GM20000 (cell line): ENCODE measurements at places on chromosomes 11 and 22.

DNA sequence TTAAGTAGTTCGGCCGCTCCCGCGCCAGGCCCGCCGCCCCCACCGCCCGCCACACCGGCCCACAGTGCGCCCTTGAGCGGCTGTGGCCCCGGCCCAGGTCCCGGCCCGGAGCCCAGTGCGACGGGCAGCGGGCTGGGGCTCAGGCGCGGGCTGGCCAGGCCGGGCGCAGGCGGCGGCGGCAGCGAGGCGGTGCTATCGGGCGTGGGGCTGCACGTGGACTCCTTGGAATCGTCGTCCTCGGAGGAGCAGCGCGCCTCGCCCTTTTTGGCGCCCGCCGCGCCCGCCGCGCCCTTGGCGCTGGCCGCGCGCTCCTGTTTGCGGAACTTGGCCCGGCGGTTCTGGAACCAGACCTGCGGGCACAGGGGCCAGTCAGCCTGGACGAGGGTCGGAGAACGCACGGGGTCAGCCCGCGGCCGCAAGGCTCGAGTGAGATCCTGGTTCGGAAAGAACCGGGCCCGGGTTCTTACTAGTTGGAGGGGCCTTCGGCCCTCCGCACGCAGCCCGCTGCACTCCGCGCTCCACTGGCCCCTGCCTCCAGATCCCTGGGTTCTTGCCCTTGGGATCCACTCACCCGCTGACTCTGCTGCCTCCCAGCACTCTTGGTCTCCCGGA lies 4.0 kb downstream of the PHOX2A start:
- DNase-seq = no peak

- DNase-seq = peak; percentile 57
Measured at GRCh38 chr22:43262990-43263644, 76.2 kb upstream of the TTLL12 start.

- DNase-seq = peak; percentile 69
Measured at GRCh38 chr22:30969532-30970355, 679 bp downstream of the TUG1 start.

DNA sequence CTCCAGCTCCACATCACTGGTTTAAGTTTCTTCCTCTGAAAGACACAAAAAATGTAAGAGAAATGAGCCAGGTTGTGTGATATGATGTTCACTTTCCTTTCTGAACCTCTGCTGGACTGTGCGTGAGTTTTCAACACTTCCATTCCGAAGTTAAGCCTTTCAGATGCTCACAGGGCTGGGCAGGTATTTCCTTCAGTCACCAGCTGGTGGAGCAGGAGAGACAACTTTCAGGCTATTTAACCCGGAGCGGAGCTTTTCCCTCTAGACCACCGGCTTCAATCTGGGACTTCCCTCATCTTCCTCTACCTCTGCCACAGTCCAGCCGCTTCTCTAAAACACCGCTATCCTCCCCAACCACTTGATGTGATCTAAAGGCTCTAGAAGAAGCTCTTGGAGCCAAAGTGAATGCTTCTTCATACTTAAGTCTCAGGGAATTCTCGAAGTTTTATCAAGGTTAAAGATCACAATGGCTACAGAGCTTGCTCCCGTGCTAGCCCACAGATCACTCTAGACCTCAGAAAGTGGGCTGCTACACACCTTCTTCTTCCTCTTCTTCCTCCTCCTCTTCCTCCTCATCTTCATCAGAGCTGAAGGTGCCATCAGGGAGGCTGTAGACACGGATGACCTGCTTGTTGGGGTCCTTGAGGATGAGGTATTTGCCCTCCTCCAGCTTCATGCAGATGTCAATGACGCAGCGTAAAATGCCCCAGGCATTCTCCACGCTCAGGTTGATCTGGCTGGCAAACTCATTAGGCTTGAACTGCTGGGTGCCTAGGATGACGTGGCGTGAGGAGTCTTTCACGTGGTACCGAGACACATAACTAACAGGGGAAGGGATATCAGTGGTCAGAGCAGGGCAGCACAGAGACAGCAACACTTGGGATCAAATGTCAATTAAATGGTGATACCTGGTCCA lies 4.4 kb upstream of the FOXRED2 start:
- DNase-seq = no peak

GRCh38 chr11:65655570-65656332 lies 7.0 kb downstream of the RELA start:
- DNase-seq = peak; percentile 4

DNA sequence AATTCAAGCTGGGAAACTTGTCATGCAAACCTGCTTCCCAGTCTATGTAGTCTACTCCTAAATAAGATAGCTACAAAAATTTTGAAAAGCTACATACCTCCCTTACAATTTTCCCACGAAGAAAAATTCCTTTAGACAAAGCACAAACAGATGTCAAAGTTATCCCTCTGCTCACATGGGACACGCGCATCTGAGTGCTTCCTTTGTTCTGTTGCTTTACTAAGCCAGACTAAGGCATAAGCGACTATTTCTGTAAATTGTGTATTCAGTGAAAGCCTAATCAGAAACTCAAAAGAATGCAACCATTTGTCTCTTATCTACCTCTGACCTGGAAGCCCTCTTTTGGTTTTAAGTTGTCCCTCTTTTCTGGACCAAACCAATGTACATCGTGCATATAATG lies 583.7 kb upstream of the B3GAT1 start:
- no peak for DNase-seq

DNA sequence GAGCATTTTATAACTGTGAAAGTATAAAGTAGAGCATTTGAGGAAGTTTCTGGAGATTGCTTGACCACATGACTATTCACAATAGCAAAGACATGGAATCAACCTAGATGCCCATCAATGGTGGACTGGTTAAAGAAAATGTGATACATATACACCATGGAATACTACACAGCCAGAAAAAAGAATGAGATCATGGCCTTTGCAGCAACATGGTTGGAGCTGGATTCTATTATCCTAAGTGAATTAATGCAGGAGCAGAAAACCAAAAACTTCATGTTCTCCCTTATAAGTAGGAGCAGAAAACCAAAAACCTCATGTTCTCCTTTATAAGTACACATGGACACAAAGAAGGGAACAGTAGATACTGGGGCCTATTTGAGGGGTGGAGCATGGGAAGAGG lies 30.3 kb downstream of the UVRAG start:
- no peak for DNase-seq

DNA sequence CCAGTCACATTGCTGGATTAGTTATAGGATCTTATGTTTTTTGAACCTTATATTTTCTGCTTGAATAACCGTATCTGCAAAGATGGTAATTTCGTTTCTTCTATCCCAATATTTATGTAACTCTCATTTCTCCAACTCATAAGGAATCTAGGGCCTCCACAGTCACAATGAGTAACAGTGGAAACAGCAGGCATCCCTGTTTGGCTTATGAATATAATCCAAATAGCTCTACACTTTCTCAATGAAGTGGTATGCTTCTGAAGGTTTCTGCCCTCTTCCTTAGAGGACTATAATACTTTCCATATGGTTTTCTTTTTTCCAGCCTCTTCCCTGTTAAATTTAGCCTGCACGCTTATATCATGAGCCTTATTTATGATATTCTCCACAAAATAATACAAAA lies 16.5 kb downstream of the ATP6V1E1 start:
- DNase-seq = no peak

DNA sequence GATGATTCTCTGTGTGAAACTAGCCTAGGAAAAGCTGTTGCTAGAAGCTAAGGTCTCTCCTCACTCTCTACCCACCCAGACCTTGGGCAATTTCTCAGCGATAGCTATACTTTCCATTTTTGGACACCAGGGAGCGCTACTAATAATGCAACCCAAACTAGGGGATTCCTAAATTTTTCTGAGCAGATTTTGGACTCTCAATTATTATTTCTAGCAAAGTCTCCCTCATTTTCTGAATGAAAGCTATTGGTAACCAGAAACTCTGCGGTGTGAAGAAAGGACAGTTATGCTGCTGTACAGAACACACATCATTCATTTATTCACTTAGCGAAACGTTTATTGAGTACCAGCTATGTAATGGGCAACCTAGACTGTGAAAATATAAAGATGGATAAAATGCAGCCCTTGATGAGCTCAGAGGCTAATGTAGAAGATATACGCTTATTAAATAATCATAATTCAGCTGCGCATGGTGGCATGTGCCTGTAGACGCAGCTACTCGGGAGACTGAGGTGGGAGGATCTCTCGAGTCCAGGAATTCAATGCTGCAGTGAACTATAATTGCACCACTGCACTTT lies 6.1 kb upstream of the STIM1 start:
- DNase-seq = no peak

DNA sequence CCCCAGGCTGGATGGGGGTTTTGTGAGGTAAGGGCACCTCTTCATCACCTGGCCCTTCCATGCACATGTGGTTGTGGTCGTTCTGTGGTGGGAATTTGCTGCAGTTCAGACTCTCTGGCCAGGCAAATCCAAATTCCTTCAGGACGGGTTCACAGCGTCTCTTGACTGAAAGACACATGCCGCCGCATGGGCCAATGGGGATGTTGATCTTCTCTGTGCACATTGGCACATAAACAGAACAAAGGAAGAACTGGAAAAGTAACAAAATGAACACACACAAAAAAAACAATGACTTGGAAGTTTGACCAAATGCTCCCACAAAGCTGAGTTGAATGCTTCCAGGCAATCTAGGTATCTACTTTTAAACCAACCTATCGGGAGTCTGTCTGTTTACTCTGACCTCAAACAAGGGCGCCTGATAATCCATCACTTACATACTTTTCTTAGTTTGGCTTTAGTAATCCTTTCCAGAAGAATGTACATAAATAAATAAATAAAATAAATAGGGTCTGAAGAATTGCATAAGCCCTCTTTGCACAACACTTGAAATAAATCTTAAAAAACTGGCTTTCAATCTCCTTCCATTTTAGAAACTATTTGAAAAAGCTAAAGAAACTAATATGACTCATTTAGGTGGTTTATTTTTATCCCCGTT lies 2.8 kb downstream of the FZD4 start:
- DNase-seq = no peak

GRCh38 chr11:6574816-6575715 lies 28.4 kb downstream of the RRP8 start:
- DNase-seq = no peak

GRCh38 chr22:30317778-30318177 lies 9.0 kb downstream of the TBC1D10A start:
- no peak for DNase-seq

DNA sequence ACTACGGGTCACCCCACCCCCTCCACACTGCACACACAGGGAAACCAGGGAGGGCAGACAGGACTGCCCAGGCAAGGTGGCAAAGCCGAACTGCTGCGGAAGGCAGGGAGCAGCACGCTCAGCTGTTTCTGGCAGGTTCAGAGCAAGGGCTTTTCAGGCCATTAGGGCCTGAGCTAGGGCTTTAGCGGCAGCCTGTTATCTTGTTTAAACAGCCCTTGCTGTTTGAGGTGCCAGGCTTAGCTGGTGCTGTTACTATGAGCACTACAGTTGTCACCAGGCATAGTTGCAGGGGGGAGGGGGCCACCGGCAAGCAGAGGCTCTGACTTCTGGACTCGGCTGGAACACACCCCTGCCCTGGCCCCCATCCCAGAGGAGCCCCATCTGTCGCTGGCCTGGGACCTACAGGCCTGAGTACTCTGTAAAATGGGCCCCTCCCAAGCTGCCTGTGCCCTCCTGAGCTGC lies 34.9 kb downstream of the RSPH14 start:
- DNase-seq = no peak

GRCh38 chr22:44550711-44551491 lies 52.9 kb upstream of the RTL6 start:
- DNase-seq = peak; percentile 28

- peak; percentile 30 for DNase-seq
Measured at GRCh38 chr11:73143126-73143838, 1.2 kb upstream of the FCHSD2 start.

DNA sequence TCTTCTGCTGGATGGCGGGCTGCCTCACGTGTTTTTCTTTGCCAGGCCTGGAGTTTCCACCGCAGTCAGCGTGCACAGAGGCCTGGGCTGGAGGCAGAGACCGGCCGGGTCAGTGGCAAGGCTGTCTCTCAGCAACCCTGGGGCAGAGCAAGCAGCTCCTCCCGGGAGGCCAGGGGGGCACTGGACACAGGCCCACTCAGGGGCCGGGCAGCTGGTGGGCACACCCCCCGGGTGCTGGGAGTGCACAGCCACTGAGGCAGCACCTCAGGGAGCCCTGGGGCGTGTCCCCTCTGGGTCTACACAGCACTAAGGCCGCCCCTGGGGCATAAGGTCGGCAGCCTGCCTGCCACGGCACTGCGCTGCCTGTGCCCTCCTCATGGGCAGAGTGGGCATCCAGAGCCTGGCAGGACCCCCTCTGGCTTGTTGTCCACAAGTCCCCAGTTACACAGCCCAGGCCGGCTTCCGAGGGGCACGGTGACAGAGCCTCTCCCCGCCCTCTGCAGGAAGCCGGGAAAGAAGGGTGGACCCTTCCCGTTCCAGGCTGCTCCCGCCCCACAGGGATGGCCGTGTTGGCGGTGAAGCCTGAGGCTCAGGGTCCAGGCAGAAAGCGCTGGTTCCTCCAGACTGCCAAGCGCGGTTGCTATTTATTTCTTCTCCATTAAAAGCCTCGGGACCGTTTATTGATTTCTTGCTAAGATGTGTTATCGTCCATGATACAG lies 18.5 kb upstream of the TH start:
- no peak for DNase-seq

GRCh38 chr11:59501931-59502330 lies 1.4 kb upstream of the OR4D11 start:
- DNase-seq = no peak

DNA sequence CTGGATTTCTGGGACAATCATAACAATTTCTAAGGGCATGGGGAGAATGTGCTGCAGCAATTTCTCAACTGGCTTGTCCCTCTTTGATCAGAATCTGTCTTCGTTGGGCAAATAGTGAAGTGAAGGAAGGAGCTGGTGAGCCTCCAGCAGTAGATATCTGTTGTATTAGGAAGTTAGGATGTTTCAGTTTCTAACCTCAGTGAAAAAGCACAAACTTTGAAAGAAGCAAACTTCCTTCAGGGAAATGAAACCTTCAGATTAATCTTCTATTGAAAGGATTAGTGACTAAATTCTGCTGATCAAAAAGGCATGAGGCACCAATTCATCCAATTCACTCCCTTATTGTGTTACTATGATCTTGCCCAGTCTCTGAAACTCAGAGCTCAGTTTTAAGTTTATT lies 24.3 kb downstream of the LMO2 start:
- no peak for DNase-seq

DNA sequence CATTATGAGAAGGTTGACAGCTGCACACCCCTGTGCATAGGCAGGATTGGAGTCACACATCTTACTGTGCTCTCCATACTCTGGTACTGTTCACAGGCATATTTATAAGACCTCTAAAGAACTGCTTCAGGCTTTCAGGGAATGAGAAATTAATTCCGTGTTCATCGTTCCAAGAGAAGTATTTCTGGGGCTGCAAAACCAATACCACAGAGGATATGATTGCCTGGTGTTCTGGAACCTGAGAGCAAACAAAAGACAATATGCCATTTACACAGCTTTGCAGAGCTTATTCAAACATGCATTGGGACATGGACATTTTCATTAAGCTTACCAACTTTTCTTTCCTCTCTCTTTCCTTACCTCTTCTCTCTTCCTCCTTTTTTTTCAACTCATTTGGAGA lies 388.7 kb downstream of the NTM start:
- no peak for DNase-seq

DNA sequence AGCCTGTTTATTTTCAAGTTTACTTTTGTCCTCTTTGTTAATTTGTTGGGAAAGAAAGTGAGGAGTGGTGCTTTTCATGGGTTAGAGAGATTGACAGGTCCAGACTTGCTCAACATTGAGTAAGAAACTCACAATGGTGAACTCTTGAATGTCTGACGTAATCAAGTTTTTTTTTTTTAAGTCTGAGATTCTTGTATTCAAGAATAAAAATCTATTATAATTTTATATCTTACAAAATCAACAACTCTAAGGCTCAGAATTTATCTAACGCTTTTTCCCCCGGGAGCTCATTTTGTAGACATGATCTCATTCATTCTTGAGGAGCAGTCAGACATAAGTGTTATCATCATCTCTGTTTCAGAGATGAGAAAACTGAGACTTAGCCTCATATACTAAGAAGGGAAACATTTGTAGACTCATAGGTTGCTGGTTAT lies 39.1 kb upstream of the SPTBN2 start:
- no peak for DNase-seq
